ENCODE measurements at places on chromosomes 2 and 18.

GRCh38 chr18:49021433-49022129 is 70.8 kb upstream of the SMAD7 start:
- DNase-seq: no peak

- DNase-seq: peak; percentile 87
These were observed 19.8 kb downstream of the EPHA4 start for GRCh38 chr2:221552291-221552690.

- DNase-seq: no peak
These were observed 398.3 kb upstream of the HNRNPA3 start for GRCh38 chr2:176814274-176814673.

GRCh38 chr2:69043736-69044400 is 30.9 kb downstream of the ANTXR1 start:
- no peak for DNase-seq

DNA sequence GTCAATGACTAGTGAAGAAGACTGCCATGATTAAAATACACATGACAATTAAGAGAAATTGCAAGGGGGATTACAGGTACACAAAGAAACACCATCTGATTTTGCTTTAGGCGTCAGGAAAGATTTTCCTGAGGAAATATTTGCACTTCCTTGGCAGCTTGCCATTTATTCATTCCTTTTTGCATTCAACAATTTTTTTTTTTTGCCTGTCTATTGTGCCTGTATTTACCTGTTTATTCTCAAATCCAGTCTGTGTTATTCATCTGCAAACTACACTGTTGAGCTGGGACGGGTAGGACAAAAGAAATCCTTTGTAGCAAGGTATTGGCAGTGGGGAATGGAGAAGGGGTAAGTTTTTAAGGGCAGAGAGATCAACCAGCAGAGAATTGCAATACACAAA is 31.8 kb downstream of the SMAD2 start:
- DNase-seq: no peak

GRCh38 chr2:37219046-37219445 is 12.3 kb downstream of the CEBPZ start:
- no peak for DNase-seq

- no peak for DNase-seq
These were observed 12.2 kb downstream of the DOK1 start for GRCh38 chr2:74566754-74567085.

GRCh38 chr18:38586327-38586726 is 1020.7 kb upstream of the CELF4 start:
- no peak for DNase-seq

DNA sequence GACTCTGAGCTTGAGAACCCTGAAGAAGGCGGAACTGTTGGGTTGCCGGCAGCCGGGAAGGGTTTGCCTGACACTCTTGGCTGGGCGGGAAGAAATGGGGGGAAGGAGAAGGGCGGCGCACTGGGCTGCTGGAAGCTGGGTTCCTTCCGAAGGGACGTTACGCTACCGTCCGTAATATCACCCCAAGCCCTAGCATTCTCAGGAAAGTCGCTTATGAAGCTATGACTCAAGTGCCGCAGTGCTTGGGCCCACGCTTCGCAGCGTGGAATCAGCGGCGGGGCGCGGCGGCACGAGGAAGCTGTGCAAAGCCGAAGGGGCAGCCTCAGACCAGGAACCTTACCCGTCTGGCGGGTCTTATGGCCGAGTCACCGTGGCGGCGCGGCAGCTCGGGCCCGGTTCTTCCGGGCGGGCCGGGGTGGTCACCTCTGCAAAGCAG is 50.2 kb upstream of the SIGLEC15 start:
- peak; percentile 81 for DNase-seq

GRCh38 chr2:63698786-63699548 is 110.2 kb downstream of the MDH1 start:
- DNase-seq: no peak

DNA sequence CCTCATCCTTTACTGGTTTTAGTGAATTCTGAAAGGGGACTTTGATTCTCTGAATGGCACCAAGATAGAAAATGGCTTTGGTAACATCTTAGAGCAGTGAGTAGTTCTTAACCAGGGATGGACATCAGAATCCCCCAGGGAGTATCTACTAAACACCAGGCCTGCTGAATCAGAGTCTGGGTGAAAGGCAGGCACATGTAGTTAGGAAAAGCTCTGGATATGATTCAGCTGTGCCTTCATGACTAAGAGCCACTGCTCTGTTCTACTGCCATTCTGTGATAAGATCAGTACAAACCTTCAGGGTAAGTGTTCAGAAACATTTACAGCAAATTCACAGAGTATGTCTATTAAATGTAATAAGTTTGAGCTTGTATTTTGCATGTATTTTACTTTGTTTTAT is 46.2 kb upstream of the B3GNT2 start:
- no peak for DNase-seq

- DNase-seq: no peak
These were observed 323.9 kb upstream of the NRP2 start for GRCh38 chr2:205358351-205358815.

DNA sequence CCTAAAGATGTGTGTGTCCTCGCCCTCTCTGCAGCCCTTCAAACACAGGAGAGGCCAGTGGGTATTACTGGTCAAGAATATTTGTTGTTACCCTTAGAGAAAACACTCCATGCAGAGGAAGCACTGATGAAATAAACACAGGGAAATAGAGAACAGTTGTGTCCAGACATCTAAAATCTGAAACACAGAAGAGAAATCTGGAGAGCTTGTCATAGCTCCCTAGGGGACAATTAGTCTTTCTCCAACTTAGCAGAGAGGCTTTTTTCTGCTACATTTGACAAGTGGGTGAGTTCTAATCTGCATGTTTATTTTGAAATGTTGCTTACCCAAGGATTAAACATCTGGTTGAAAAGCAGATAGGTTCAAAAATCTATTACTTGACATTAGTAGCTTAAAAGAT is 190.1 kb downstream of the CTNNA2 start:
- DNase-seq: peak; percentile 26

GRCh38 chr2:151525821-151526373 is 116.2 kb downstream of the RIF1 start:
- DNase-seq: peak; percentile 66

DNA sequence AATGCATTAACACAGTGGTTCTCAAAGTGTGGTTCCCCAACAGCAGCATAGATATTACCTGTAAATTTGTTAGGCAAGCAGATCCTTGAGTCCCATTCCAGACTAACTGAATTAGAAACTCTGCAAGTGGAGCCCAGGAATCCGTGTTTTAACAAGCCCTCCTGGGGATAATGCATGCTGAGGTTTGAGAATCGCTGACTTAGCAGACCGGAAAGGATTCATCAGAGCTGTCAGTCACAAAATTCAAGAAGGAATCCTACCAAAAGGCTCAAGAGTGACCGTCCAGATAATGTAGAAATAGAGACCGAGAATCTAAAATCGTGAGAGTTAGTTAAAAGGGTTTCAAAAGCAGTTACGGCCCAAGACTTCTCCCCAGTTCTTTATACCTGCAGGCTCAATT is 66.9 kb downstream of the LOXHD1 start:
- no peak for DNase-seq

DNA sequence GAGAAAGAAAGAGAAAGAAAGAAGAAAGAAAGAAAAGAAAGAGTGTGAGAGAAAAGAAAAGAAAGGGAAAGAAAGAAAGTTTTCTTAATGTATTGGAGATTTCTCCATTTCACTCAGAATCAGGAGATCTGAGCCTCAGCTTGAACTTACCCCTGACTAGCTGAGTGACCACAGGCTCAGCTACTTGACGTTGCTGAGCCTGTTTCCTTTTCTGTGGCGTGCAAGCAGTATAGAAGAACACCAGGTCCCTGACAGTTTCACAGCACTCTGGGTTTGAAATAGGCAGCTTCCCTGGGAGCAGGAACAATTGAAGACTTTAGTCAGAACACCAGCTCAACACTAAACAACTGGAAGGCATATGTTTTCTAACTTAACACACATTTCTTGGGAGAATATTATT is 44.7 kb downstream of the MARCO start:
- no peak for DNase-seq

- DNase-seq: no peak
These were observed 9.2 kb upstream of the CYP26B1 start for GRCh38 chr2:72156872-72157271.

- DNase-seq: no peak
These were observed 180.1 kb downstream of the EN1 start for GRCh38 chr2:118667348-118667747.

DNA sequence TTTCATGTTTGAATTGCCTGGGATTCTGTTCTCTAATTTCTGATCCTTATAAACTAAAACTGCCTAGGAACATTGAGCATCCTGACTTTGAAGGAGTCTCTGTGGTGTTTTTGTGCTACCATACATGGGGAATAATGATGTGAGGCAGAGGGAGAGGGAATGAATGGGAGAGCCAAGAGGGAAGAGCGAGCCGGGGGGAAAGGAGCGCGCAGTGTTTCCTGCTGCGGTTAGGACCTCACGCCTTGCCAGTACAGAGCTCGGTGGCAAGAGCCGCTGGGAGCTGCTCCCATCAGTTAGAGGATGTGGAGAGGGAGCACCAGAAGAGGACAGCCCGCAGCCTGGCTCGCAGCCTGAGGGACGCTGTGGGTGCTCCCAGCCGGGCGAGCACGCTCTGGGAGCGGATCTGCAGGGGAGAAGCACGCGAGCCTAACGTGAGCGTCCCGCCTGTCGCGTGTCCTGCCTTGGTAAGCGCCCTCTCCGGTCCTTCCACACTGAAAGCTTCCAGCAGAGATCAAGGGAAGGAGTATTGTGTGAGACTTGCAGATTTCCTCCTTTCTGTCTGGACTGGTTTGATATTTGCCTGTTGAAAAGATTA is 114.7 kb downstream of the FAM210A start:
- DNase-seq: peak; percentile 39

GRCh38 chr2:224769489-224769888 is 53.3 kb upstream of the CCDC195 start:
- no peak for DNase-seq

DNA sequence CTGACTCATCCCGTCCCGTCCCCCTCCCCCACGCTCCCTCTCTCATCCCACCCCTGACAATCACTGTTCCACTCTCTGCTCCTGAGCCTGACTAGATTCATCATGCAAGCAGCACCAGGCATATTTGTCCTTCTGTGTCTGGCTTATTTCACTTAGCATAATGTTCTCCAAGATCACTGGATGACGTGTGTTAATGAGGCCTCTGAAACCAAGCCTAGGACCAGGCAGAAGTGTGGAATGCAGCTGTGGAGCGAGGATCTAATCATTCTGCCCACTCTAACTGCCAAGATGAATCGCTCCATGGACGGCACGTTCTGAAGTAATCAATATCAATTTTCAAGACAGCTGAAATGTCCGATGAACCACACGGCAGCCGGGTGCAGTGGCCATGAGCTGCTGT is 122.4 kb upstream of the ZNF236 start:
- no peak for DNase-seq

GRCh38 chr2:129330504-129330903 is 649.0 kb upstream of the RAB6C start:
- DNase-seq: no peak

DNA sequence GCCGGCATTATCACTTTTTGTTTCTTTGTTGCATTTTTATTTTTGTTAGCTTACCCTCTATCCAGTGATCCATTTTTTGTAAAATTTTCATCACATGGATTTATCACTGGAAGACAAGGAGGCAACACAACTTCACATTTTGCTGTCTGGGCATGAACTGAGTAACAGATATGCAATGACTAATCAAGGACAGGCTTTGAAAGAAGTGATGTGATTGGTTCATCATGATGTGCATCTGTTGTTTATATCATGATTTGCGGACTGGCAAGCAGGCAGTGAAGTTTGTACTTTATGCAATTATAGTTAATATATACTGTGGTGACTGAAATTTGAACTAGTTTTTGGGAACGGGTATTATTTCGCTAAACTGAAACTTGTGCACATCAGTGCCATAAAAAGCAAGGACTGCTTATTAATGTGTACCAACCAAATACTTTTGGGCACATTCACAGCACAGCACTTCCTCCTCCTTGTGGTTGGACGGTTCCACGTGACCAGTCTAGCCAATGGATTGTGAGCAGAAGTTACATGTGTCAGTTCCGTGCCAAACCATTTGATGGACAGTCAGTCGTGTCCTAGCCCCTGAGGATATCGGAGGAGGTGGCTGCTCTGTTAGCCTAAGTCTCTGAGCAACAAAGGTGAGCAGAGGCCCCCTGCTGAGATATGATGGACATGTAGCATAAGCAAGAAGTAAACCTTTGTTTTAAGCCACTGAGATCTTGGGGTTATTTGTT is 201.4 kb upstream of the SIX2 start:
- DNase-seq: no peak

DNA sequence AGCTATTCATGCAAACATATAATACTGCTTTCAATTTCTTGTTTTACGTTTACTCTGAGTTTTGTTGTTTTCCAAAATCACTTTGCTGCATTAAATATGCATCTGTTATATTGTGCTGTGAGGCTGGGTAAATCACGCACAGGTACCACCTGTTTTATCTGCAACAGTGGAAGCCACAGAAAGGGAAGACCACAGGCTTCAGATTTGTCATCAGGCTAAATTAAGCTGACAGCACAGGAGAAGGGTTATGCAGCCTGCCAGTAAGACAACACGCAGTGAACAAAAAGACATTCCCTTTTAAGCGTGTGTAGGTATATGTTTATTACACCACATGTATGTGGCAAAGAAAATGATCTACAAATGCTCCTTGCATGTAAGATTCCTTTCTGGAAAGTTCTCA is 38.2 kb downstream of the ZNF516 start:
- no peak for DNase-seq

GRCh38 chr2:15311201-15311907 is 249.8 kb downstream of the NBAS start:
- DNase-seq: no peak

DNA sequence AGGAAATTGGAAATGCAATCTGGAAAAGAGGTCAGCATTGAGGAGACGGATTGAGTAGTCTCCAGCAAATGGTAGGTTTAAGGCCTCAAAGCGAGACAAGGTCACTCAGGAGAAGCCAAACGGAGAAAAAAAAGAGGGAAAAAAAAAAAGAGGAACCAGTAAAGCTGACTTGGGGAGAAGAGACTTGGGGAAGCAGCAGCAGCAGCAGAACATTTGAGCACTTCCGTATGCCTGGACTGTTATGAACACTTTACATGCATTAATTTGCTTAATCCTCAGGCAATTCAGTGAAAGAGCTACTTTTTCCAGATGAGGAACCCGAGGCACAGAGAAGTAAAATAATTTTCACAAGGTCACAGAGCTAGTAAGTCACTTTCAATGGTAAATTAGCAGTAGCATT is 81.3 kb downstream of the OSBPL6 start:
- DNase-seq: no peak

GRCh38 chr2:228675091-228675490 is 493.6 kb upstream of the SPHKAP start:
- DNase-seq: no peak

All from DMS79 (cell line).